A549 treated with DMSO at 1 μM for 4 hours (cell line): ENCODE measurements at places on chromosomes 4 and X. TPM values are rescaled to one million over a fixed set of nuclear protein-coding genes. Genes with fewer than 3 reads are reported as not detected.

BMX gene
- not detected in 5 replicates for total RNA-seq

CLCN4 gene
- total RNA-seq, result 3.5 to 4.4 TPM (median 4.2 TPM) in 5 replicates

CSN1S1 gene
- total RNA-seq, result not detected in 5 replicates

SPON2 gene
- 0.12 to 0.54 TPM (median 0.33 TPM) in 4 of 5 replicates, not detected in the other for total RNA-seq

SMIM43 gene
- 0.19 to 0.45 TPM (median 0.34 TPM) in 5 replicates for total RNA-seq

MAGEA2B gene
- total RNA-seq, result 0.12 TPM in 1 of 5 replicates, not detected in the others

SLC4A4 gene
- total RNA-seq, result 1.8 to 3.4 TPM (median 2.5 TPM) in 5 replicates

SMIM10L2A gene
- 0.17 to 0.29 TPM (median 0.17 TPM) in 5 replicates for total RNA-seq
